Stimulated activated CD8-positive, alpha-beta memory T cell treated with anti-CD3 and anti-CD28 coated beads, Interleukin-4, amount 100 ng/mL, for 1 hour (primary cell): ENCODE measurements at places on chromosomes 5 and 9.

- DNase-seq, result no peak
These were observed 7.8 kb downstream of the SH3PXD2B start for GRCh38 chr5:172446336-172447051.

DNA sequence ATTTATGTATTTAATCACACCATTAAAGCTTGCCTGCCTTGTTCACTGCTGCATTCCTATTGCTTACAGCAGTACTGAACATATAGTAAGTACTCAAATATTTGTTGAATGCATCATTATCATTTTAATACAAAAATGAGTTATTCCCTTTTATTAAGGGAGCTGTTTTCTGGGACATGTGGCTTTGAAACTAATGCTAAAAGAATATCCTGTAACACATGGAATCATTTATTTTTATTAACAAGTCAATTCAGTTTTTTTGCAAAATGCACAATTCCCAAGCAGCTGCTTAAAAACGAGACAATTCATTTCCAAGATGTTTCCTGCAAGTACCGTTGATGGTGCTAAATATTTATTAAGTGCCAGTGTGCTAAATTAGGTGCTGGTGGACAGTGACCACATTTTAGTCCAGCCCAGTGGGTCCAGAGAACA, 148.3 kb upstream of the NR3C1 start:
- DNase-seq, result no peak

- DNase-seq, result no peak
These were observed 29.3 kb upstream of the RFK start for GRCh38 chr9:76423216-76424177.

- DNase-seq, result no peak
These were observed 122.6 kb downstream of the TMEM38B start for GRCh38 chr9:105816981-105817380.

DNA sequence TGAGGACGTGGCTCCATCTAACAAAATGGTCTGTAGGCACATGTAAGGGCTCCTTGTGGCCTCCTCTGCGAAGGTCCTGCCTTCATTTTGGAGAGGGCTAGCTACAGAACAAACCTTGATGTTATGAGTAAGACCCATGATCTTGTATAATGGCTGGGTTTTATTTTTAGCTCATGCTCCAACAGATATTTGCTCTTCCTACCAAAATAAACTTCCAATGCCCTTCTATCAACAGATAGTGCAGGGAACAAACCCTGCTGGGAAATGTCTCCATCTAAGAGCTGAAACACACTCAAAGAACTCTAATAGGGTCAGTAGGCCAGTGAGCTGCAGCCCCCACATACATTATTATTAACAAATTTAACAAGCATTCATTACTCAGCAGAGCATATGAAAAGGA, 189.5 kb downstream of the LURAP1L start:
- DNase-seq, result no peak

DNA sequence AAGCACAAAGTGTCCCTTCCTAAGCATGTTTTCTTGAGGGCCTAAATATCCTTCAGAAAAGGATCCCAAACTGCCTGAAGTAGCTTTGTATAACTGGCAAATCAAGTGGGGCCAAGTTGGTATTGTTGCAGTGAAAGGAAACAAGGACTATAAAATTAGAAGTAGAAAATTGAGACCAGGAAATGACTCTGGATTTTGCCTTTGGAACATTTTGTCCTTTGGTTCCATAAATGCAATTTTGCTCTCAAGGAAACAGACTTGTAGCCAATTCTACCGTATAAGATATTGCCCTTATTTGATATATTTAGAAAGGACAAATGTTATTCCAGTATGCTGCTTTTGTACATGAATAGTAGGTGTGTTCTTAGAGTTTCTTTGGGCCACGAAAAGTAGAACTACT, 34.4 kb downstream of the RABGAP1 start:
- DNase-seq, result no peak

- DNase-seq, result no peak
These were observed 53.6 kb upstream of the RANBP6 start for GRCh38 chr9:6068983-6069382.
